ENCODE measurements at places on chromosomes 3 and 15.

- no peak for DNase-seq
Observed at GRCh38 chr3:71430941-71431552, 152.5 kb downstream of the FOXP1 start.

GRCh38 chr3:22245811-22246583 is 495.0 kb upstream of the ZNF385D start:
- DNase-seq, result no peak

GRCh38 chr3:58691997-58692396 is 25.4 kb upstream of the FAM3D start:
- no peak for DNase-seq

GRCh38 chr15:57415602-57416001 is 39.3 kb downstream of the CGNL1 start:
- DNase-seq, result no peak

DNA sequence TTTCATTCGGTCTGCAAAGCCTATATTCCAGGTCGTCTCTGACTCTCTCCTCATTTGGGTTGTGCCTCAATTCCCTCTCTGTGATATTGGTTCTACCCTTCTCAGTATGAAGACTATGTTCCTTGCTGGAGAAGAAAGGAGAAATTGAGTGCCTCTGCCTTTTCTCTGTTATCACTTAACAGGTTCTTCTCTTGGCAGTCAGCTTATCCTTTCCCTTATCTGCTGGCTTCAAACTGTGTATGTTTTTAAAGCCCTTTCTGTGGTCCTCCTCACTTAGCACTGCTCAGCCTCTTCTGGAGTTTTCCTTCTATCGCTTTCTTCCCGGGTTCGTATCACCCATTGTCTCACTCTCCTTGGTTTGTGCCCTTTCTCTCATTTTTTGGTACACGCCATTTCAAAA is 65.3 kb upstream of the FSTL1 start:
- no peak for DNase-seq

DNA sequence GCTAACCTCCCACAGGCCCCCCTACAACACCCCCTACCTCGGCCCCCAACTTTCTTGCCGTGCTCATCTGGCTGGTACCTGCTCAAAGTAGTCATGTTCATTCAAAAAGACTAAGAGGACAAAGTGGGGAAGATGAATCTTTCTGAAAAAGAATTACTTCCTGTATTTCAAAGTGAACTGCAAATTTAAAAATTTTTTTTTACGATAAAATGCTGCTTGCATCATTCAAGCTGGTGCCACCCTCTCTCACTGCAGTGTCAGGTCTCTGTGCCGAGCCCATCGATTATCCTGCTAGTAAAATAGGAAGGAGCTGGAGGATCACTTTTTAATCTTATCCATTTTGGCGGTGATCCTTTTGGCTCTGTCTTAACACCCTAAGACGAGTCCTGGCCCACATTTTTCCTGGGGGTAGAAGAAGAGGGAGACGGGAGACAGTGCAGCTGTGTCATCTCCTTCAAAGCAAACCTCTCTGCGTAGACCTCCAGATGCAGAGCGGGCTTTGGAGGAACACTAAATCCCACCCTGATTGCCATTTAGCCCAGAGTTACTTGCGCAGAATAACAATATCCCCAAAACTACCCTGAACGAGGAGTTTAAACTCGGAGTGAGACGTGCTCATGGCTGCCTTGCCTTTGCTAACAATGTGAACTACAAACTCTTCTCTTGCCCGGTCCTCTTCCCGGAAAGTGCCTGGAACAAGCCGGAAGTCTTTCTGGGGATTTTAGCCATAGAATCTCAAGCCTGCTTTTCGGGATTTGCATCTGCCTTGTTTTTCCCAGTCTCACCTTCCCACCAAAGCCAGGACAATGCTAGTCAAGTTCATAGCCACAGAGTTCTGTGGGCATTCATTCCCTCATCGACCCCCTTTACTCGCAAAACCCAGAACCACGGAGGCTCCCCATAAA is 66.2 kb upstream of the CGNL1 start:
- no peak for DNase-seq

- no peak for DNase-seq
Observed at GRCh38 chr3:150081084-150081483, 110.4 kb upstream of the PFN2 start.

GRCh38 chr15:67813104-67813634 is 12.1 kb upstream of the SKOR1 start:
- DNase-seq, result no peak

- DNase-seq, result no peak
Observed at GRCh38 chr15:65189102-65189740, 4.1 kb upstream of the CLPX start.

GRCh38 chr15:62927836-62928235 is 114.7 kb upstream of the TPM1 start:
- no peak for DNase-seq

DNA sequence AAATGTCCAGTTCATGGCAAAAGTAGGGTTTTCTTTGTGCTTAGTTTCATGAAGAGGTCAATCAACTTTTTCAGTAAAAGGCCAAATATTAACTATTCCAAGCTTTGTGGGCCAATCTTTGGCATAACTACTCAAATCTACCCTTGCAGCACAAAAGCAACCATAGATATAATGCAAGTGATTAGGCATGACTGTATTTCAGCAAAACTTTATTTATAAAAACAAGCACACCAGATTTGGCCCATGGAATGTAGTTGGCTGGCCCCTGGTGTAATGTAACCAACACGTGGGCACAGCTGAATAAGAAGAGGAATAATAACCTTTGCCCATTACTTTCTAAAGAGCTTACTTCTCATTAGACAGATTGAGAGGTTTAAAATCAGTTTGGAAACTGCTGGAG is 50.6 kb downstream of the CASR start:
- no peak for DNase-seq

- no peak for DNase-seq
Observed at GRCh38 chr3:32208447-32208846, 30.0 kb upstream of the CMTM8 start.

DNA sequence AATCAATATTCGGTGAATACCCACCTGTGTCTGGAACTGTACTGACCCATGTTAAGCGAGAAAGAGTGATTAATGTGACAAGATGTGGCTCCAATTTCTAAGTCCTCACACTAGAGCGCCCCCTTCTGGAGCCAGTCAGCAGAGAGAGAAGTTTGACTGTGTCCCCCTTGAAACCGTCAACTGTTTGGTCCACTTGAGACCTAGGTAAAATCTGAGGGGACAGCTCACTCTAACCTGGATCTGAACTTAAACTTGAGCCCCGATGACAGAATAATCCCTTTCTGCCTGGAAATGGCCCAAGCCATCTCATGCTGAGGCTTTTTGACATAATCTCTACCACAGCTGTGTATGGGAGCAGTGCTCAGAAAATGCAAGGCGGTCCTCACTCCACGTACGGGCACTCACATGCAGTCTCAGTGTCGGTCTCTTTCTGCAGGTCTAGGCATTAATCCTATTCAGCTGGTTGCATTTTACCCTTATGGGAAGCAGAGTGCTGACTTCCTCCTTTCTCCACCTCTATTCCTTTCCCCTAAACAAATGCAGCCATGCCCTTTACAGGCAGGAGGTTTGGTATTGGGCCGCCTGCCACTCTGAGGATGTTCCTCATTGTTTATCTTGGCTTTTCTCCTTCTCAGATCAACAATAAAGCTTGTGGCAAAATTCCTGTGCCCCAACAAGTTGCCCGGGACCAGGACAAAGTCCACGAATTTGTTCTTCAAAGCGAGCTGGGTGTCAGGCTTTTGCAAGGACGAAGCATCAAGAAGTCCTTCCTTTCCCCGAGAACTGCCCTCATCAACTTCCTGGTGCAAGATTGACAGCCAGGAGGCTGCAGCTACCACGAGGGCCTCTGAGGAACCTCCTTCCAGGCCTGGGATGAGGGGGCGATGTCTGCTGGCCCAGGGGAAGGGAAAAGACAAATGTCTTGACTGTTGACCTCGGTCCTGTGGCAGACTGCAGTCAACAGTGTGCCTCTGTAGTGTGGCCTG is 47.5 kb upstream of the LIMD1 start:
- no peak for DNase-seq

GRCh38 chr3:39671116-39671515 is 138.3 kb upstream of the MYRIP start:
- DNase-seq, result no peak

- DNase-seq, result no peak
Observed at GRCh38 chr3:52896151-52896550, 1.2 kb downstream of the STIMATE start.

- DNase-seq, result no peak
Observed at GRCh38 chr3:74591342-74591741, 23.1 kb downstream of the CNTN3 start.

GRCh38 chr3:55203546-55203945 is 275.7 kb upstream of the LRTM1 start:
- no peak for DNase-seq

GRCh38 chr3:67619991-67620390 is 34.4 kb downstream of the SUCLG2 start:
- no peak for DNase-seq

DNA sequence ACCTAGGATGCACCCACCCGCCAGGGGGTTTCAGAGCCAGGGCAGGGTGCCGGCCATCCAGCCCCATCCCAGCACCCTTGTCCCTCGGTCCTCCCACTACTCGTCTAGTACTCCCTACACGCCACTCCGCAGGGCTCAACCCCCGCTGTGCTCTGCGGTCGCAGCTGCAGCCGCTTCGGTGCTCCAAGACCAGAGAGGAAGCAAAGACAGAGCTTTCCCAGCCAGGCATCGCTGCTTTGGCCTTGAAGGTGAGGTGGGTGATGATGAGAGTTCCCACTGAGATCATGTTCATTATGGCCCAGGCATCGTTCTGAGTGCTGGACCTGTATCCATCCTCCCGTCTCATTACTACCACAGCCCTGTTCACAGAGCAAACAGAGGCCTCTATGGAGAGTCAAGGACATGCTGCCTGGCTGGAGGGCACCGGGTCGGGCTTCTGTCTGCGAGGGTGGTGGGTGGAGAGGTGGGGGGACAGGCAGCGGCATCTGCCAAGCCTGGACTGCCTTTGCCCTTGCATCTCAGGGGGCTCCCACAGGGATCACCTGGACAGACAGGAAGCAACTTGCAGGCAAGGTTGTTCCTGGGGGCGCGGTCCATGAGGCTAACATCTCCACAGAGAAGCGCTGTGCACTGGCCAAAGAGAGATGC is 66.9 kb downstream of the KLF13 start:
- DNase-seq, result no peak

GRCh38 chr3:7309641-7310102 is 448.8 kb downstream of the GRM7 start:
- no peak for DNase-seq

- no peak for DNase-seq
Observed at GRCh38 chr3:57141719-57142410, 23.3 kb downstream of the IL17RD start.

GRCh38 chr15:36449662-36450145 is 129.7 kb upstream of the CDIN1 start:
- DNase-seq, result no peak

DNA sequence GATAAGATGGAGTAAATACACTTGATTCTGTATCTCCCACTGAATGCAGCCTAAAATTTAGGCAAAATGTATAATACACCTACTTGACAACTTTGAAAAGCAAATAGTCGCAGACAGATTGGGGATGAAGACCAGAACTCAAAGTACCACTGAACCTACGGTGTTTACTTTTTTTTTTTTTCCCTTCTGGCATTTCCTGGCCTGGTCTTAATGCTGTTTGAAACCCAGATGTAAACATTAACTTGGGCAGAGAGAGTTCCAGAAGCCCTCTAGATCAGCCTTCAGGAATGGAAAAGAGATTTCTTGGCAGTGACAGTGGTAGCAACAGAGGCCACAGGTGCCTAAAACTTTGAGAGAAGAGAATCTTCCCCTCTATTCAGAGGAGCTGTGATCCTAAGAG is 27.8 kb downstream of the ALPK3 start:
- DNase-seq, result no peak

DNA sequence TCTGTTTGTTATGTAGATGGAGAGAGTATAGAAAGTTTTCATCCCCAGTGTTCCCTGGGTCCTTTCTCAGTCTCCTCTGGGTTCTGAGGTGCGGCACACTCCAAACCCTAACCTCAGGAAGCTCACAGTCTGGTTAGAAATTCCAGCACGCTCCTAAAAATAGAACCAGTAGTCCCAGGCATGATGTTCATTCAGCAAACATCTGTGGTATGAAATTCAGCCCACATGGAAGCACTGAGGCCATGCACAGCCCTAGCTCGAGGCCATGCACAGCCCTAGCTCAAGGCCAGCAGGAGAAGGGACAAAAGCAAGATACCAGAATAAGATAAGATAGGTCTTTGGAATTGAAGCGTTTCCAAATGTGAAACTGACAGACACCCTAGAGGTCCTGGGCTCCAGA is 82.3 kb upstream of the OXTR start:
- no peak for DNase-seq

GRCh38 chr3:50674349-50675178 is at the start of gene DOCK3:
Gene DOCK3, plus strand, starts transcription at chr3:50674927. Its CDS starts 337 bp downstream, at chr3:50675264.
- peak; percentile 48 for DNase-seq

GRCh38 chr3:6680119-6680806 is 180.7 kb upstream of the GRM7 start:
- DNase-seq, result no peak

GRCh38 chr3:112815981-112816380 is 30.7 kb downstream of the CD200R1L start:
- DNase-seq, result no peak

- no peak for DNase-seq
Observed at GRCh38 chr15:79075256-79075655, 15.3 kb downstream of the RASGRF1 start.

GRCh38 chr15:90597577-90597976 is 67.9 kb downstream of the CRTC3 start:
- DNase-seq, result no peak

- no peak for DNase-seq
Observed at GRCh38 chr3:102089904-102090720, 240.8 kb downstream of the NFKBIZ start.

GRCh38 chr15:91345736-91346135 is 245.7 kb downstream of the SV2B start:
- DNase-seq, result no peak

DNA sequence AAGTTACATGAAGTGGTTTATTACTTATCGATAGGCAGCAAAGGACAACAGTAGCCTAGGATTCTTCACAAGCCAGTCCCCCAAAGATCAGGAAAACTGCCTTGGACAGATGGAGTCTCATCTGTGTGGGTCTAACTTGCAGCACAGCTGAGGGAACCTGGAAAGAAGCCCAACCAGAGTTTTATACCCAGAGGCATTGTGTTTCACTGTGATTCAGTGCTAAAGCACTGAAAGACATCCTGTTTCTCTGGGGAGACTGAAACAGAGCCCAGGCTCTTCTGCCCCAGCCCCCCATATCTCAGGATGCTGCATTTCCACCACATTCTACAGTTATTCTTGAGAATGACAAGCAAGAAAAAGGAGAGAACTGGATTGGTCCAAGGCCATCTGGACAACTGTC is 48.2 kb upstream of the PYDC2 start:
- DNase-seq, result no peak
